HFFc6 (cell line): ENCODE measurements at places on chromosomes 6 and 20.

- DNase-seq: no peak
These were observed 270.8 kb downstream of the CDKAL1 start for GRCh38 chr6:20805021-20805420.

DNA sequence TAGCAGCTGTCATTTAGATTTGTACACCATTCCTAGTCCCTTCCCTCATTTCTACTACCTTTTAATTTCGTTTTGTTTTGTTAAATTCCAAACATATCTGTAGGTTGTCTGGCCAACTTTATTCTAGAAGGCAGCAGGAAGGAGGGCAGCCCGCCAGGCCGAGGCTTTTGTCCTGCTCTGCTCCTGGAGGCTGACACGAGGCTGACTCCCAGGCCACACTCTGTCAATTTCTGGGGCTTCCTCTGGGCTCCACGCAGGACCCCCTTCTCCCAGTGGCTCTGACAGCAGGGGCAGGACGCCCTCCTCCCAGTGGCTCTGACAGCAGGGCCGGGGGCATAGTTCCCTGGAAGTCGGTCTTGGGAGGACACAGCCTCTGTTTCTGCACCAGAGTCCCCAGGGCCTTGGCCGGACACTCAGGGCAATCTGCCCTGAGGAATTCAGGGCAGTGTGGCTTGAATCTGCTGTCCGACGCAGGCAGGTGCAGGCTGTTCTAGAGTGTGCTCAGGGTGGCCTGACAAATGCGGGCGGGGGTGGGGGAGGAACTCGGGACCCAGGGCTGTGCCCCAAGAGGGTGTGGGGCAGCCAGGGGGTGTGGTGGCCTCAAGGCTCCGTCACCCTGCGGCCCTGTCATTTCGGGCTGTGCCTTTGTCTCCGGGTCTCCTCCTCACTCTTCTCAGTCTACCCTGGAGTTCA, 11.8 kb downstream of the SMOC2 start:
- no peak for DNase-seq

GRCh38 chr6:163985710-163986109, 571.2 kb downstream of the QKI start:
- no peak for DNase-seq

DNA sequence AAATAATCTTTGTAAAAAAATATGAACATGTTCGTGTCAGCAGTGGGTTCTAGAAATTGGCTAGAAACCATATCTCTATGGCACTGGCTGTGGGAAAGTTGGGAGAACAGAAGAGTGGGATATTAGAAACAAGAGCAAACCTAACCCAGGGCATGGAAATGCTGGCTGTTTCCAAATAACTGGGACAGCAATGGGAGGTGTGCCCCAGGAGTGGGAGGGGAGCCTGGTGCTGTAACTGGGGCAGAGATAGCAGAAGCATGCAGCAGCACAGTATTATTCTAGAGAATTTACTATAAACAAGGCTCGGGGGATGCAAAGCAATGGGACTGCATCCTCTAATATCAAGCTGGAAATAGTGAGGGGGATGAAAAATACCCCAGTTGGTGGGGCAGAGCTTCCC, 175.0 kb downstream of the KIF6 start:
- DNase-seq: no peak

DNA sequence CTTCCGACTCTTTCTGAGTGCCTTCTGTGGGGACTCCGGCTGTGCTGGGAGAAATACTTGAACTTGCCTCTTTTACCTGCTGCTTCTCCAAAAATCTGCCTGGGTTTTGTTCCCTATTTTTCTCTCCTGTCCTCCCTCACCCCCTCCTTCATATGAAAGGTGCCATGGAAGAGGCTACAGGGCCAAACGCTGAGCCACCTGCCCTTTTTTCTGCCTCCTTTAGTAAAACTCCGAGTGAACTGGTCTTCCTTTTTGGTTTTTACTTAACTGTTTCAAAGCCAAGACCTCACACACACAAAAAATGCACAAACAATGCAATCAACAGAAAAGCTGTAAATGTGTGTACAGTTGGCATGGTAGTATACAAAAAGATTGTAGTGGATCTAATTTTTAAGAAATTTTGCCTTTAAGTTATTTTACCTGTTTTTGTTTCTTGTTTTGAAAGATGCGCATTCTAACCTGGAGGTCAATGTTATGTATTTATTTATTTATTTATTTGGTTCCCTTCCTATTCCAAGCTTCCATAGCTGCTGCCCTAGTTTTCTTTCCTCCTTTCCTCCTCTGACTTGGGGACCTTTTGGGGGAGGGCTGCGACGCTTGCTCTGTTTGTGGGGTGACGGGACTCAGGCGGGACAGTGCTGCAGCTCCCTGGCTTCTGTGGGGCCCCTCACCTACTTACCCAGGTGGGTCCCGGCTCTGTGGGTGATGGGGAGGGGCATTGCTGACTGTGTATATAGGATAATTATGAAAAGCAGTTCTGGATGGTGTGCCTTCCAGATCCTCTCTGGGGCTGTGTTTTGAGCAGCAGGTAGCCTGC, 4.8 kb downstream of the PIM1 start:
- no peak for DNase-seq

- no peak for DNase-seq
These were observed 56.0 kb upstream of the NFATC2 start for GRCh38 chr20:51598556-51598955.

DNA sequence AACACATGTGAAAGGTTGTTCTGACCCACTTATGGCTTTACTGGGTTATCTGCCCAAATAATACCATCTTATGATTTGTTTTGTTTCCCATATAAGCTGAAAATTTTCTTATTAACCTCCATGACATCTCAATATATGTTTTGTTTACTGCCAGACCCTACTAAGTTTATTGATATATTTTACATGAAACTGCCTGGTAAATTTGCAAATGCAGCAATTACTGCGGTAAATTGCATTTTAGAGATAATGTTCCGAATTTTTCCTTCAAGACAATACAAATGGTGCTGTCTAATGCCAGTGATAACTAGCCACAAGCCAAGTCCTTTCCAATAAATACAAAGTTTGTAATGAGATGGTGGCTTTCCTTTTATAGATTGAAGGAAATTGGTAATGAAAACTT, 275.9 kb downstream of the SAMD5 start:
- DNase-seq: no peak

GRCh38 chr6:161168281-161168891, 105.5 kb downstream of the AGPAT4 start:
- peak; percentile 95 for DNase-seq

GRCh38 chr6:36129941-36130666, at the start of gene MAPK13:
Gene MAPK13 (plus strand): TSS chr6:36130513. CDS start chr6:36130583, 70 bp downstream.
- no peak for DNase-seq

- DNase-seq: peak; percentile 11
These were observed 115.2 kb upstream of the NXT1 start for GRCh38 chr20:23235173-23236027.

DNA sequence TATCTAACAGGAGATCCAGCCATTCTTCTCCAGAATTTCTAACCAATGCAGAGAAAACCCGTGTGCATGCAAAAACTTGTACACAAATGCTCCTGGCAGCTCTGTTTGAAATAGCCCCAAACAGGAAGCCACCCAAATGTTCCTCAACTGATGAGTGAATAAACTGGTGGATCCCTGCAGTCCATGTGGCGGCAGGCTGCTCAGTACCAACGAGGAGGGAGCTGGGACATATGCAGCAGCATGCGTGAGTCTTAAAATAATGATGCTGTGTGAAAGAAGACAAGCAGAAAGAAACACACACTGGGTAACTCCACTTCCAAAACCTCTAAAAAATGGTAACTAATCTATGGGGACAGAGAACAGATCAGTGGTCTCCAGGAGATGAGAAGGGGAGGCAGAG, 542.1 kb upstream of the AGPAT4 start:
- DNase-seq: no peak

DNA sequence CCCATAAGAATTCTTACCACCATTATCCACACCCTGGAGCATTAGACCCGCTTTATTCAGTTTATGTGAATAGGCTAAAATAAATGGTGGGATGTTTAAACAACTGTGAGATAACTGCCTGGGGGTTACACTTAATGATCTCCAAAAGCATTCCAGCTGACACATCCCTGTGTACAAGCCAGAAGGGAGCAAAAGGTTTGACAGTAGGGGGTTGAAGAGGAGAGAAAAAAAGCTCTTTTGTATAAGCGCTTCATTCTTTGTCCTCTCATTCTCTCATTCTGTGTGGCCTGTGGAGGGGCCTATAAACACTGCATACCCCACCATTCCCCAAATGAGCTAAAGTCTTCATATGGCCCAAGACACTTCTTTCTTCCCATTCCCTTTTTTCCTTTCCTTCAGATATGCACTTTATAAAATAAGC, 30.8 kb upstream of the COL21A1 start:
- DNase-seq: no peak

GRCh38 chr6:71463061-71463460, 174.4 kb downstream of the OGFRL1 start:
- no peak for DNase-seq

DNA sequence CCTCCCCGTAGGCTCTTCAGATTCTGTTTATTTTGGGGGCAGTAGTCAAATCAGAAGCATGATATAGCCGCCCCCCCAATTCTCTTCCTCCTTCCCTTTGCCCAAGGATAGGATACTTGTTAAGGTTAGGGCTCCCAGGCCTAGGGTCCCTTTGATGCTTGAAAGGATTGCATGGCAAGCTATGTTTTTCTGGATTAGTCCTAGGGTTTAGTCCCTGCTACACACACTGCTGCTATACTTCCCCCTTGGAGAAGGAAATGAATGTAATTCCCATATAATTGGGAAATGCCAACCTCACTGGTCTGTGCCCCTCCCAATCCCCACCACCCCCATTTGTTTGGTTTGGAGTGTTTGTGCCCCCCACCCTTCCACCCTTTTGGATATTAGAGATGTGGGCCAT, 62.8 kb downstream of the ZFAND3 start:
- DNase-seq: no peak

DNA sequence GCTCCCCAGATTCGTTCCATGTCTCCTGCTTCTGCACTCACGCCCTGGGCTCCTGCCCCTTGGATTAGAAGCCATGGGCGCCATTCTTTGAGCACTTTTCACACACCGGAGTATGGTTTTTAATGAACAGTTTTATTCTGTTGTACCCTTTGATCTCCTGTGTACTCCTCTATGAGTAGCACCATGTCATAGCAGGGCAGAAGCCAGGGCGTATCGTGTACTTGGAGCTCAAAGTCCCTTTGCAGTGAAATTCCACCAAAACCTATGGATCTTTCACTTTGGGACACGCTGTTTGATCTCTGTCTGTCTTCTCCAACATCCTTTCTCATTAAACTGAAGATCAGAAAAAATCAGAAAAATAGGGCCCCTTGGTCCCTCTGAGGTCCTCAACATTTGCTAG, 275.3 kb downstream of the NRN1 start:
- DNase-seq: no peak

GRCh38 chr6:24322924-24323323, 34.9 kb downstream of the DCDC2 start:
- no peak for DNase-seq

DNA sequence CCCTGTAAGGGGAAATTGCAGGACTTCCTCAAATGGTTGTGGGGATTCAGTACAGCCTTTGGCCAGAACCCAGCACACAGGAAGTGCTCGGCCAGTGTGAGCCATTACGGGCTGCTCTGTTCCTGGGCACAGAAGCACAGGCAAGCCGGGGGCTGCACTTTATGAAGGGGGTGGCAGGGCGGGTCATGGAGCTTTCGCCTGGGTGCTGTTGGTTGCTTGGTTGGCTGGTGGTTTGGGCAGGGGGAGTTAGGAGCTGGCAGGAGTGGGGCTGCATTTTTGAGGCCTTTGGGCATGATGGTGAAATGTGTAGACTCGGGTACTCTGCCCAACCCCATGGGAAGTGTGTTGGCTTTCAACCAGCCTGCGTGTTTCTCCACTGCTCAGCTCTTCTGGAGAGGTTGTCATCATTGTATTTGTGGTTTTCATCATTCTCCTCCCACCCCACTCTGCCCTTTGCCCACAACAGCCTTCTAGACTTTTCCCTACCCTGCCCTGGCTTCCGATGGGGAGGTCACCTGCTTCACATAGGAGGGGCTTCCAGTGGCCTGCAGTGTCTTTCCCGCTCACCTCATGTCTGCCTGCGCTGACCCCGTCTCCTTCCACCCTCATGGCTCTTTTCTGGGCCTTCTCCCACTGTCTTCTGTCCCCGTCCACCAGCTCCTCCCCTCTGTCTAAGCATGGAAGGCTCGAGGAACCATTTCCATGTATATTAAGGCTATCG, 16.1 kb upstream of the RBM38 start:
- no peak for DNase-seq

DNA sequence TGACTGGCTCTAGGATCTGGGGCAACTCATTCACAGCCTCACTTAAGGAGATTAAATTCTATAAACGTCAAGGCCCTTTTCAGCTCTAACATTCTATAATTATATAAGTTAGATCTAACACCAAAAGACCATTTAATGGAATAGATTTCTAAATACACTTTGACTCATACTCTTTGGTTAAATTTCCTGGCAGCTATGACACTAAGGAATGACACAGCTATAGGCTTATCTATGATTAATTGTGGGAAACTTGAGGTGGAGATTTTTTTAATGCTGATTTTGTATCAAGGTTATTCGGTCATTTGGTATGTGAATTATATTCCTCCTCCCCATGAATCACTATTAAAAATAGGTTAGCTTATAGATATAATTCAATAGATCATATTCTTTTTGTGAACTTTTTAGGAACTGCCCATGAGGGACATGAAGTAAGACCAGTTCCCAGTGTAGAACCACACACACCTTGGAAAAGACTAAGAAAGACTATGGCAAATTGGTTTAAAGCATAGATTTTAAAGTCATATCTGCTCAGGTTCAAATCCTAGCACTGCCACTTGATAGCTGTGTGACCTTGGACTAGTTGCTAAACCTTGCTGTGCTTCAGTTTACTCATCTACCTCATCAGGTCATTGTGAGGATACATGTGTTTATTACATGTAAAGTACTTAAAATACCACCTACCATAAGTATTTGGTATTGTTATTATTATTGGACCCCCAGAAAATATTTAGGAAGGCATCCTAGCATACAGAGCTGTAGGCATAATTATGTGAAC, 116.0 kb downstream of the CRYBG1 start:
- peak; percentile 5 for DNase-seq

DNA sequence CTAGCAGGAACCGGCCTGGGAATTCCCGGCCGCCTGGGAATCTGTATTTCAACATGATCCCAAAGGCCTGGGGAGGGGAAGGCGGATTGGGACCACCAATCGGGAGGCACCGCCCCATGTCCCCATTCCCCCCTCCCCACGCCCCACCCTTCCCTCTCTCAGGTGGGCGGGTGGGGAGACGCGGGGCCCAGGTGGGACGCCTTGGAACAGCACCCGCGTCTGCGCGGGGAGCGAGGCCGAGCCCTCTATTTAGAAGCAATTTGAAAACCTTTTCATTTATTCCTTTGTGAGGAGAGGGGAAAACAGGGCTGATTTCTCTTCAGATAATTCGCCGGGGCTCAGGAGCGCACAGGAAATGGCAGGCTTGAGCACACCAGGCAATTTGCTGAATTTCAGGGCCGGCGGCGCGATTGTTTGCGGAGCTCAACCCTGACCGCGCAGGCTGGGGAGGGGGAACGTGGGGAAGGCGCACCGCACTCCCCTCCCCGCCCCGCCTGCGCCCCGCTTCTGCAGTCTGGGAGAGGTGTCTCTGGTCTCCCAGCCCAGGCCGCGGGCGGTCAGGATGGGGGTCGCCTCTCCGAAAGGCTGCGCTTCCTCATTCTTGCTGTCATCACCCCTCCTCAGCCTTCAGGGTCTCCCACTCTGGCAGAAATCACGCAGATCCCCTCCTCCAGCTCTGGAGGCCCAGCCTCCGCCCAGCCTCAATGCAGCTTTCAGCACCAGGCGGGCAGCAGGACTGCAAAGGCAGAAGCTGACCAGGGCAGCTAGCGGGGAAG, 170.0 kb downstream of the GRM4 start:
- DNase-seq: no peak

- DNase-seq: peak; percentile 91
These were observed 5.7 kb upstream of the TNXB start for GRCh38 chr6:32114796-32115195.
